Natural killer cell (primary cell): ENCODE measurements at places on chromosomes 1 and 21. TPM values are rescaled to one million over a fixed set of nuclear protein-coding genes. Genes with fewer than 3 reads are reported as not detected.

DNA sequence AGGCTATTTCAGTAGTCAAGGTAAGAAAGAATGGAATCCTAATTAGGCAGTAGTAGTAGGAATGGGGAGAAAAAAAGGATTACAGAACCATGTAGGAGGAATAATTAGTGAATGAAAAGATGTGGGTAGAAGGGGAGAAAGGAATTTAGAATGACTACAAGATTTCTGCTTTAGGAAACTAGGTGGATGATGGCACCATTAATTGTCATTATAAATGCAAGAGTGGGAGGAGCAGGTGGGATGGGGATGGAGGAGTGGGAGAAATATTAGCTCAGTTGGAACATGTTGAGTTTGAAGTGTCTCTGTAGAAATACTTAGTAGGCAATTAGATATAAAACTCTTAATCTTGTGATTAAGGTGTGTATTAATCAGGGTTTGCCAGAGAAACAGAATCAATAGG is 50.0 kb upstream of the C21orf91 start:
- no peaks in the 10 kb centered on the region for H3K27me3 ChIP-seq
- no peak for DNase-seq
- no peaks in the 10 kb centered on the region for H3K36me3 ChIP-seq
- H3K27ac ChIP-seq = no peak overlapping the region
- H3K4me3 ChIP-seq = no peak overlapping the region
- H3K4me1 ChIP-seq = no peaks in the 10 kb centered on the region

GRCh38 chr21:34520764-34521508 is 8.9 kb upstream of the KCNE1 start:
- no peaks in the 10 kb centered on the region for H3K36me3 ChIP-seq
- H3K4me3 ChIP-seq = no peak overlapping the region
- DNase-seq = no peak

The ZNF697 gene
- 0.09 TPM for total RNA-seq

DNA sequence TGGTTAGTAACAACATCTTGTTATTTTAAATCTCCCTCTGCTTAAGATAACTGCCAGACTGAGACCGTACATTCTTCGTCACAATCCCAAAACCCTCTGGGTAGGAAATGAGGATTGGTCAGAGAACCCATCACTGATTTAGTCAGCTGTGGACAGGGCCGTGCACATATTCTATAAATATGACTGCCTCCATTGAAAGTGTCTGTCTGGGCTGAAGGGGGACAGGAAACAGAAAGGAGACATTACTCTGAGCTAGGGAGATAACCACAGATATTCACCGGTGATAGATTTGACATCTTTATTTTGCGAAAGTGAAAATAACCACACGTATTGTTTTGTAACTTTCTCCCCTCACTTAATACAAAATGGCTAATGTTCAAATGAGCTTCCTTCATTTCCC is 36.9 kb upstream of the ST6GALNAC5 start:
- H3K4me3 ChIP-seq = no peak overlapping the region
- H3K36me3 ChIP-seq = no peaks in the 10 kb centered on the region
- no peaks in the 10 kb centered on the region for H3K4me1 ChIP-seq
- no peaks in the 10 kb centered on the region for H3K27me3 ChIP-seq

GRCh38 chr1:72535470-72535869 is 253.1 kb upstream of the NEGR1 start:
- H3K4me1 ChIP-seq = no peaks in the 10 kb centered on the region
- no peaks in the 10 kb centered on the region for H3K27me3 ChIP-seq
- no peaks in the 10 kb centered on the region for H3K36me3 ChIP-seq
- no peak overlapping the region for H3K27ac ChIP-seq
- H3K4me3 ChIP-seq = no peak overlapping the region
- no peak for DNase-seq

The C1orf53 gene
- not detected for total RNA-seq

The DIRAS3 gene
- not detected for total RNA-seq

GRCh38 chr1:83802023-83802422 is 196.9 kb downstream of the TTLL7 start:
- H3K27ac ChIP-seq = no peak overlapping the region
- no peaks in the 10 kb centered on the region for H3K27me3 ChIP-seq
- no peak for DNase-seq
- no peak overlapping the region for H3K4me3 ChIP-seq
- H3K4me1 ChIP-seq = no peaks in the 10 kb centered on the region

- no peak overlapping the region for H3K4me3 ChIP-seq
- no peaks in the 10 kb centered on the region for H3K27me3 ChIP-seq
- no peaks in the 10 kb centered on the region for H3K4me1 ChIP-seq
- no peak overlapping the region for H3K27ac ChIP-seq
Observed at GRCh38 chr1:2604844-2605508, 18.4 kb downstream of the PRXL2B start.

DNA sequence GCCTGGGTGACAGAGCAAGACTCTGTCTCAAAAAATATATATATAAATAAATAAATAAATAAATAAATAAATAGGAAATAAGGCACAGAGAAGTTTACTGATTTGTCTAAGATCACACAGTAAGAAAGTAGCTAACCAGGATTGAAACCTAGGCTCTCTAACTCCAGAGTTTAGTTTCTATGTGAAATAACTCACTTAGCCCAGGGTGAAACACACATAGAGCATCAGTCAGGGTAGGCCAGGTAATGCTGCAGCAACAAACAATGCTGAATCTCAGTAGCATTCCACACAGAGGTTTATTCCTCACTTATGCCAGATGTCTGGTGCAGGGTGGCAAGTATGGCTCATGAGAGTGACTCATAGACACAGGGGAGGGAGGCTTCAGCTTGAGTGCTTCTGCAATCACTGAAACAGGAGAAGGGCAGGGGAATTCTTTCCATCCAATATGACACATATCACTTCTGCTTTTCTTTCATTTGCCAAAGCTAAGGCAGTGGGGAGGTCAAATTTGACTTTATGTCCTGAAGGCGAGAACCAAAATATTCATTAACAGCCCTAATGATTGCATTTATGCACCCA is 37.1 kb upstream of the KANK4 start:
- no peaks in the 10 kb centered on the region for H3K36me3 ChIP-seq
- no peaks in the 10 kb centered on the region for H3K4me1 ChIP-seq
- H3K4me3 ChIP-seq = no peak overlapping the region
- no peak overlapping the region for H3K27ac ChIP-seq
- H3K27me3 ChIP-seq = no peaks in the 10 kb centered on the region
- DNase-seq = no peak

GRCh38 chr1:164619006-164619784 is 60.2 kb downstream of the PBX1 start:
- peaks cover 5% of the 10 kb centered on the region for H3K4me1 ChIP-seq
- no peak for DNase-seq
- H3K27me3 ChIP-seq = no peaks in the 10 kb centered on the region
- H3K36me3 ChIP-seq = no peaks in the 10 kb centered on the region

The PAQR6 gene
- total RNA-seq = 2.6 TPM

The PM20D1 gene
- 1.1 TPM for total RNA-seq

- peaks cover 5% of the 10 kb centered on the region for H3K4me1 ChIP-seq
- H3K27ac ChIP-seq = no peak overlapping the region
- no peak for DNase-seq
- no peak overlapping the region for H3K4me3 ChIP-seq
Observed at GRCh38 chr1:181169281-181169865, 80.9 kb downstream of the IER5 start.

DNA sequence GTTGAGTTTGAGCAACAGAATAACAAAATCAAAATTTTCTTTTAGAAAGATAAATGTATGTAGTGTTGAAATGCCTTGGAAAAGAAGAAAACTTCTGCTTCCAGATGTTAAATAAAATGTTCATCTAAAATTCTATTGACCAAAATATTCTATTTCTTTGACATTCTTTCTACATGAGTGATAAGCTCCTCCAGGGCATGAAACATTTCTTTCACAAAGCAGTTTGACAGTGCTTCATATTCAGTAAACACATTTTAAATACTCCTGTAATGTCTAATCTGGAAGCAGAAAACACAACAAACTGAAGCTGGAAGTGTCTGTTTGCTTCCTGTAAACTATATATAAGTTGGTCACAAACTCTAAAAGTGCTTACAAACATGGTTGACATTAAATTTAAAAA is 61.5 kb downstream of the RGS21 start:
- H3K36me3 ChIP-seq = no peaks in the 10 kb centered on the region
- no peaks in the 10 kb centered on the region for H3K4me1 ChIP-seq
- no peak for DNase-seq
- H3K27me3 ChIP-seq = no peaks in the 10 kb centered on the region
- H3K27ac ChIP-seq = no peak overlapping the region
- H3K4me3 ChIP-seq = no peak overlapping the region

The EFNA1 gene
- total RNA-seq = 1.5 TPM

The S100A7A gene
- not detected for total RNA-seq

DNA sequence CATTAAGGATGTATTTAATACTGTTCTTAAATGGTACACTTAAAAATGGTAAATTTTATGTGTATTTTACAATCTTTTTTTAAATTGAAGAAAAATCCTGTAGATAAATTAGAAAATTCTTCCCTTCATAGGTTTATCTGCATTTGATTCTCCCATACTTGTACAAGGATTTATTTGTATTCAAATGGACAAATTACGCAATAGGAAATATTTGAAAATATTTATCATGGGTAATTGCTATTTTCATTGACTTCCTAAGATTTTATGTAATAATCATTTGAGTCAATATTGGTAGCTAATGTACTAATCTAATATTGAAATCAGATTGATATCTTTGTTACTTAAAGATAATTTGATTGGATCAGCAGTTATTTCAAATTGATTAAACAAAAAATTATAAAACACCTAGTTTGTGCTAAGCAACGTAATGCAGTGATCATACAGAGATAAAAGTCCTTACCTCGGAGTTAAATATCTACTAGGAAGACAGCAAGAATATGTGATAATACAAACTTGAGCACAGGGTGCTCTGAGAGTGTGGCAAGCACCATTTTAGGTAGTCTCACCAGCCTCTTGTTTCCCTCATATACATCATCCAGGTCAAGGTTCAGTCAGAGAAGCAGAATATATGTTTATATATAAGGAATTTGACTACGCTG is 11.3 kb upstream of the C1orf162 start:
- no peaks in the 10 kb centered on the region for H3K27me3 ChIP-seq
- H3K36me3 ChIP-seq = peaks cover 58% of the 10 kb centered on the region
- no peak overlapping the region for H3K27ac ChIP-seq

GRCh38 chr1:27650171-27650538 is 15.2 kb upstream of the FGR start:
- no peak overlapping the region for H3K4me3 ChIP-seq
- no peak for DNase-seq
- no peaks in the 10 kb centered on the region for H3K27me3 ChIP-seq

The AMY1C gene
- not detected for total RNA-seq

GRCh38 chr1:21779613-21780521 is 3.1 kb downstream of the USP48 start:
- no peaks in the 10 kb centered on the region for H3K27me3 ChIP-seq
- no peaks in the 10 kb centered on the region for H3K36me3 ChIP-seq
- H3K4me3 ChIP-seq = no peak overlapping the region
- peaks cover 20% of the 10 kb centered on the region for H3K4me1 ChIP-seq

- H3K4me3 ChIP-seq = no peak overlapping the region
- H3K36me3 ChIP-seq = no peaks in the 10 kb centered on the region
- DNase-seq = no peak
- no peaks in the 10 kb centered on the region for H3K27me3 ChIP-seq
- H3K27ac ChIP-seq = no peak overlapping the region
- no peaks in the 10 kb centered on the region for H3K4me1 ChIP-seq
Observed at GRCh38 chr1:103145449-103145848, 37.1 kb upstream of the COL11A1 start.

DNA sequence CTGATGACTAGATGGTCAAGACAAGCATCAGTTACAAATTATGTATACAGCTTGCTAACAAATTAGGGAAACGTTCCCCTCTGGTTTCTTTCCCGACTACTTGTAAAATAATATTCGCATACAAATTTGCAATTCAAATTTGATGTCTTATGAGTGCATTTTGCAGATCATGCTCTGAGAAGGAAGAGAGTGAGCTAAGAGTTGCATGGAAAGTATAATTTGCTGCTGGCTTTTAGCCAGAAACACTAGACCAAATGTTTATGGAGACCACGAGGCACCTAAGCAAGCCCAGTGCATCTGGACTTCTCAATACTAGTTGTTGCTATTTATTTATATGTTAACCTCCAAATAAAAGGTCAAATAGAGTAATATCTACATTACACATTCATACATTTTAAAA is 216.0 kb downstream of the SMYD3 start:
- no peak for DNase-seq
- H3K4me1 ChIP-seq = no peaks in the 10 kb centered on the region
- no peaks in the 10 kb centered on the region for H3K36me3 ChIP-seq
- no peak overlapping the region for H3K4me3 ChIP-seq
- no peaks in the 10 kb centered on the region for H3K27me3 ChIP-seq

DNA sequence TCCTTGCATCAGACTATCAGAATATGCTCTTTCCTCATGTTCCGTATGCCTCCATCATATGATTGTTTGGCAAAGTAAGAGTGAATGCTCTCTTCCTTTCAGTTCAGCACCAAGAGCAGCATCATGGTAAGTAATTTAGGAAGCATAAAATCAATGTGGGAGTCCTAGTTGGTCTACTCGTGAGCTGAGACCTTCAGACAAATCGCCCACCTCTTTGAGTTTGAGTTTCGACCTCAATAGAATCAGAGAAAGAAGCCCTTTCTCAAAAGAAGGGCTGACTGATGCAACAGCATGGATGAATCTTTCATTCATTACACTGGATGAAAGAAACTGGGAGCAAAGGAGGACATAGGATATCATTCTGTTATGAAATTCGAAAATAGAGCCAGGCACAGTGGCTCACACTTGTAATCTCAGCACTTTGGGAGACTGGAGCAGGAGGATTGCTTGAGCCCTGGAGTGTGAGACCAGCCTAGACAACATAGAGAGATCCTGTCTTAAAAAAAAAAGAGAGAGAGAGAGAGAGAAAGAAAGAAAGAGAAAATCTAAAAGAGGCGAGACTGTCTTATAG is 112.5 kb downstream of the ZC3H11B start:
- H3K27ac ChIP-seq = no peak overlapping the region
- H3K4me1 ChIP-seq = no peaks in the 10 kb centered on the region

DNA sequence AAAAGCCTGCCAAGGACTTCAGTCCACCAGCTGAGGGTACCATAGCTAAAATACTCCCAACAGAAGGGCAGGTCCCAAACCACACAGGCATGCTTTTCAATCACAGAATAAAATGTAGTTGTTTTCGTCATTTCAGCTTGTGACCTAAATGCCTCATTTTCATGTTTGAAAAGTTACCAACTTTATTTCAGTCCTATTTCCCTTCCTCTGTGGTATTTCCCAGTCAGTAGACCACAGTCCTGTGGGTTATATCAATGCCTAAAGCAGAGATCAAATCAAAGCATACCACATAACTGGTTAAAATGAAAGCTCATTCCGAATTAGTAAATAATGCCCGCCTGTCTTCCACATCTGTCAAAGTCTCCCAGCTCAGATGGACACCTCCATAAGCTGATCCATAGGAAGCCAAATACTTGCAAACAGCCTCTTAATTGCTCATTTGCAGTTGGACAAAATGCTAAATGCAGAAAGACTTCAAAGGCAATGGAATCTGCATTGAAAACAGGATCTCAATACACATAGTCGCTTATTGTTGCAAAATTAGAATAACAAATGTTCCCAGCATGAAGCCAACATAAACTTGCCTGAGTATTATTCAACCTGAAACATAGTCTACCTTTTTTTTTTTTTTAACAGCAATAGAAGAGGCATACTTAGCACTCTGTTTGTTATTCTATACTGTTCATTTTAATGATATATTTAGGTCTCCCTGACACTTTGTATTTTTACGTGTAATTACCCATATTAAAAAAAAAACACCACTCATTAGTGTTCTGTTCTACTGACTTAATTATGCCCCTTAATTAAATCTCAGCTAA is 53.9 kb downstream of the NR5A2 start:
- DNase-seq = no peak
- peaks cover 10% of the 10 kb centered on the region for H3K27me3 ChIP-seq
- no peaks in the 10 kb centered on the region for H3K36me3 ChIP-seq
- H3K4me3 ChIP-seq = no peak overlapping the region
- no peaks in the 10 kb centered on the region for H3K4me1 ChIP-seq

GRCh38 chr1:116218922-116219321 is 107.7 kb downstream of the MAB21L3 start:
- H3K27me3 ChIP-seq = no peaks in the 10 kb centered on the region
- H3K36me3 ChIP-seq = no peaks in the 10 kb centered on the region
- H3K27ac ChIP-seq = no peak overlapping the region
- no peak for DNase-seq
- H3K4me3 ChIP-seq = no peak overlapping the region
